ENCODE measurements at places on chromosomes 3 and 15.

- DNase-seq = no peak
These were observed 20.0 kb upstream of the C3orf22 start for GRCh38 chr3:126578702-126579101.

DNA sequence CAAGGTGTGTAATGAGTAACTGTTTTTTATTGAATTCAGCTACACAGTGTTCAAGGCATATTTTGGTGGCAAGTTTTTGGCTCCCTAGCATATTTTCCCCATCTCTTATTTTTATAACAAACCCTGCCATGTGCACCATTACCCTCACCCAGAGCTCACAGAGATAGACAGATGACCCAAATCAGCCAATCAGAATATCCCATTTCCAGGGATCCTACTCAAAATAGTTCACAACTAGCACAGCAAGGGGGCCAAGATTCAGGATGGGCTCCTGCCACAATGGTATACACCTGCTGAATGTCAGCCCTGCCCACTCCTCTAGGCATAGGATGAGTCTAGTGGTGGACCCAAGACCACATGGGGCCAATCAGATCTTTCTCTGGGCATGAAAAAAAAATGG, 78.8 kb upstream of the SETMAR start:
- DNase-seq = no peak

DNA sequence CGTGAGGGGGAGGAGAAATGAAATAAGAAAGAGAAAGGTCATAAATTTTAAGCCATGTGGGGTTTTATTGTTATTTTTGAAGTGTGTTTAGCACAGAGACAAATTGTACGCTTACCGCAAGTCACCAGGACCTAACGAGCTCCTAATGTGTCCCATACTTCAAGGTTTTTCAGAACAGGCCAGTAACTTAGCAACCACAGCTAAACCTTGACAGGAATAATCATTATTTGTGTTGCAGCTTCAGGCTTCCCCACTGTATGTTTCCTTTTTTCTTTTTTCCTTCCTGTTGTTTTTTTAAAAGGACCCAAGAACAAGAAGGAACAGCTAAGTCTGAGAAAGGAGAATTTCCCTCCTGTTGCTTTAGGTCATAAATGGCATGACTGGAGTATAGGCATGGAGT, 160.8 kb downstream of the TUSC7 start:
- DNase-seq = no peak

DNA sequence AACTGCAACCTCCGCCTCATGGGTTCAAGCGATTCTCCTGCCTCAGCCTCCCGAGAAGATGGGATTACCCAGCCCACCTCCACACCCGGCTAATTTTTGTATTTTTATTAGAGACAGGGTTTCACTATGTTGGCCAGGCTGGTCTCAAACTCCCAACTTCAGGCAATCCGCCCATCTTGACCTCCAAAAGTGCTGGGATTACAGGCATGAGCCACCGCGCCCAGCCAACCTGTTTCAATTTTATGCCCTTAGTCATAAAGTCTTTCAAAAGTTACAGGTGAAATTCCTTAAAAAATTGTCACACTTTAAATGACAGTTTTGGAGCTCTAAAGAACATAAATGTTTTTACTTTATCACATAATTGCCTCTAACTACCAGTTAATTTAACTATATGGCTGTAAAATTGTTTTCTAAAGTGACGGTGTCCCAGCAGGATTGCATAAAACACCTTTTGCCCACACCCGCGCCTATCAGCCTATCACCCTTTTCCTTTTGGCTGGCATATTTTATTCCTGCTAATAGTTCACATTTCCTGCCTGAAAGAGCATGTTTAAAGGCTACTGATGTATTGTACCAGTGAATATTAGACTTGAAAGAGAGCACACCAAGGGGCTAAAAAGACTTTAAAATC, 164.2 kb upstream of the SEMA6D start:
- no peak for DNase-seq

DNA sequence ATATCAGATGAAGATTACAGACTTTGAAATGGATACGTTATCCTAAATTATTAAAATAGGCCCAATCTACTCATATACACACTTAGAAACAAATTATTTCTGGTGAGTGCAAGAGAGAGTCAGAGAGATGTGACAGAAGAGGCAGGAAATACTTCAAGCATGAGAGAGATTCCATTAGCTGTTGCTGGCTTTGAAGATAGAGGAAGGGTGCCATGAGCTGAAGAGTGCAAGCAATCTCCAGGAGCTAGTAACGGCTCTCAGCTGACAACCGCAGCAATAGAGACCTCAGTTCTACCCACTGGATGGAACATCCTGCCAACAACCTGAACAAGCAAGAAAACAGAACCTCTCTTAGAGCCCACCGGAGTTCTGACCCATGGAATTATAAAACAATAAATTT, 270.7 kb upstream of the SLITRK3 start:
- DNase-seq = no peak

DNA sequence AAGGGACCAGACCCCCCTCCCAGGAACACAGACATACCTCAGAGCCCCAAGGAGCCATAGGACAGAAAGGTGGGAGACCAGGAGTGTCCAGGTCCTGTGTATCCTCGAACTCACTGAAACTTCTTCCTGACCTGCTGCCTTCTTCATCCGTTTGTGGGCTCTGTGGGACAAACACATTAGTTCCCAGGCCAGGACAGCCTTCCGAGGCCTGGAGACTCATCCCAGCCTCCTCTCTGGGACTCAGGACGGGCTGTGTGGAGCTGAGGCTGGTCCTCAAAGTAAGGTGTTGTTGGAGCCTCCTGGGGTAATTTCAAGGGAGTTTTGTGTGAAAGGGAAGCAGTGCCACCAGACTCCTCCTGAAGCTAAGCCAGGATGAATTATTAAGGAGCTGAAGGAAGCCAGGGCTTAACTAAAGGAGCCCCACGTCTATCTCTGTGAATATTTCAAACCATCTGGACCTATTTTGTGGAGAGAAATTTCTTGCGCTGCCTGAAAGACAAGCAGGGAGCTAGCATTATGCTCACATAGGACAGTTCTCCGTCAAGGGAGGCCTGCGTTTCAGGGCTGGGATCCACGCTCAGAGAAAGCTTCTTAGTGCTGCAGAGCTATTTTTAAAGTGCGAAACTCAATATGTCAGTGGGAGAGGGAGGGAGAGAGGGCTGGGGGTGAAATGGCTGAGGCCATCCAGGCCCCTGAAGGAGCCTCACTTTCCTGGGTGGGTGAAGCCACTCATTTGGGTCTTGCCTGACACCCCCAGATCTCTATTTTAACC, 29.8 kb upstream of the PLA2G4E start:
- DNase-seq = no peak

DNA sequence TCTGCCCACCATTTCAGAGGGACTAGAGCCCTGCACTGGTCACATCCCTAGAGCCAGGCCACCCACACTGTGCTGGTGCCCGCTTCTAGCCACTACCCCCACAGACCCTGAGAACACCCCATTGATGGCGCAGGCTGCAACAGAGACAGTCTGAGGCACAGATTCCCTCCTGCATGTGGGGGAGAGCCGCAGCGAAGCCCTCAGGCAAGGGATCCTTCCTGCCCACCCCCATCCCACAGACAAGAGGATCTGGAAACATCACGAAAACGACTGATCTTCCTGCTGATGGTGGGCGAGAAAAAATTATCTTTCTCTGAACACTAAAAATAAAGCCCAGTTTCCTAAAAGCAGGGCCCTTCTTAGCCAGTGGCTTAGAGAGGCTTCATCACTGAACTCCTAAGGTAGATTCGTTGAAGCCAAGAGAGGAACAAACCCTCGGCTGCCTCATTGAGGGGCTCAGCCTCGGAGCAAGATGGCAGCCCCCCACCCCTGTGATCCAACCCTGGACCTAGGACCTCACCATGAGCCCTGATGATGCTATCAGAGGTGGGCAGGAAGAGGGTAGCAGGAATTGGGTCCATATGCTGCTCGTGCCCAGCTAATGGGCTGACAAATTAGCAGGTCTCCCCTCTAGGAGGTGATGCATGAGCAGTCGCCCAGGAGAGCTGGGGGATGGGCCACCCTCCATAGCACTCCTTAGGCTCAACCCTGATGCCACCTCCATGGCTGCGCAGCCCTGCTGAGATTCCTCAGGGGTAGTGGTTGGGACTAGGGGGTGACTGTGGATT, 54.5 kb downstream of the CACNA2D2 start:
- DNase-seq = no peak

DNA sequence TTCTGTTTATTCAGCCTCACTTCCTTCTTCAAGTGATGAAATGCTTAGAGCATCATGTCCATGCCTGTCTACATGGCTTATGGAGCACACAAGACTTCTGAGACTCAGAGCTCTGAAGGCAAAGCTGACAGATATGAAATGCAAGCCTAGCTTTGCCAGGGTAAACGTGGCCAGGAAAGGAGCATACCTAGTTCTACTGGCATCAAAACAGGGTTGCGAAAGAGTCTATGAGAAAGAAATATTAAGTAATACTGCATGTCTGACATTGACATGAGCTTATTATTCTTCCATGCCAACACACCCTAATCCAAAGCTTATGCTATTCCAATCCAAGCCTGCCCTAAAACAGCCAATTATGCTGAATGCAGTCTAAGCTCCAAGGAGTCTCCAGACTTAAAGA, 391.5 kb downstream of the ERC2 start:
- DNase-seq = no peak

GRCh38 chr15:31503256-31503655, 176.6 kb downstream of the KLF13 start:
- DNase-seq = no peak

GRCh38 chr3:7632305-7632704, 771.4 kb downstream of the GRM7 start:
- no peak for DNase-seq

DNA sequence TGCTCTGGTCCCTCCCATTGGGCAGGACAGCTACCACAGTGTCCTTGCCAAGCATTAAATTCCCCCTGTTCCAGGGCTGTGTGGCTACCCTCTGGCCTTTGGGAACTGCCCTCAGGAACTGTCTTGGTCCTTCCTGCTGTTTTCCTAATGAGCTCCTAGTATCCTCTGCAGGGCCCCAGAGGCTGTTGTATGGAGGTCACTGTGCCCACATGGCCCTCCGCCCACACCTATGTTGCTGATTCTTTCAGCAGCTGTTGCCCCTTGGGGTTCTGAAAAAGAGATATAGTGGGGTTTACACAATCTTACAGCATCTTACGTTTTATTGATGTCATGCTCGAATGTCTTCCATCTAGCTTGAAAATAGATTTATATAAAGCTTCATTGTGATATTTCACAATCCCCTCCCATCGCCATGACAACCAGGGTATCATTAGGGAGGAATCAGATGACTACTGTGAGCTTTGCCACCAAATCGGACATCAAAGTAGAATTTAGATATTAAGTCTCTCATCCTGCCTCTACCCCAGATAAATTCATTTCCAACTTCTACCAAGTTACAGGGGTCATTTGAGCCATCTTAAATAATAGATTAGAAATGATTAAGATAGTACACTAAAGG, 97.1 kb upstream of the NR2E3 start:
- DNase-seq = no peak

GRCh38 chr3:148816427-148816826, 11.2 kb upstream of the CPB1 start:
- no peak for DNase-seq

GRCh38 chr3:175692256-175692655, 833.1 kb downstream of the NAALADL2 start:
- no peak for DNase-seq

GRCh38 chr3:8622873-8623691, 21.5 kb downstream of the SSUH2 start:
- no peak for DNase-seq

DNA sequence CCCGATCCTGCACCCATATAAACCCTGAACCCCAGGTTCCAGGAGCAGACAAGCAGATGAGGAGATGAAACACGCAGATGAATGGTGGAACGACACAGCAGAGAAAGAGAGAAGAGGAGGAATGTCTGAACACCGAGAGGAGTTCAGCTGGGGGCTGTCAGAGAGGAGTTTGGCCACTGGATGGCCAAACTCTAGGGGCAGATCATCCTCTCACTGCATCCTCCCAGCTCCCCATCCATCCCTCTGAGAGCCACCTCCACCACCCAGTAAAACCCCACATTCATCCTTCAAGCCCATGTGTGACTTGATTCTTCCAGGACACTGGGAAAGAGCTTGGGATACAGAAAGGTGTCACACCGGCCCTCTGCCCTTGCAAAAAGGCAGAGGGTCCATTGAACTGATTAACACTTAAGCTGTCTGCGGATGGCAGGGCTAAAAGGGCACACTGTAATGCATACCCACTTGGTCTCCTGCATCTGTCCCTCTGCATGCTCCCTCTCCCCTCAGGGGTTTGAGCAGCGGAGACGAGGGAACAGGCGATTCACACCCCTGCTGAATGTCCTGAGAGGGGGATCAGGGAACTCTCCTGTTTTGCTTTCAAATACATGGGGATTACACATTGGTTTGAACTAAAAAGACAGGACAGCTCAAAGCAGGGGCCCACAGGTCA, 53.8 kb downstream of the TMED3 start:
- no peak for DNase-seq

GRCh38 chr3:113329757-113330156, 111.5 kb downstream of the CFAP44 start:
- no peak for DNase-seq

- no peak for DNase-seq
These were observed 33.3 kb upstream of the TUBGCP5 start for GRCh38 chr15:23072633-23073032.

DNA sequence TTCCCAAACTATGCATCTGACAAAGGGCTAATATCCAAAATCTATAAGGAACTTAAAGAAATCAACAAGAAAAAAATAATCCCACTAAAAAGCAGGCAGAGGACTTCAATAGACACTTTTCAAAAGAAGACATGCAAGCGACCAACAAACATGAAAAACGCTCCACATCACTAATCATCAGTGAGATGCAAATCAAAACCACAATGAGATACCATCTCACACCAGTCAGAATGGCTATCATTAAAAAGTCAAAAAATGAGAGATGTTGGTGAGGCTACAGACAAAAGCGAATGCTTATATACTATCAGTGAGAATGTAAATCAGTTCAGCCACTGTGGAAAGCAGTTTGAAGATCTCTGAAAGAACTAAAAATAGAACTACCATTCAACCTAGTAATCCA, 20.2 kb downstream of the CFAP44 start:
- no peak for DNase-seq

DNA sequence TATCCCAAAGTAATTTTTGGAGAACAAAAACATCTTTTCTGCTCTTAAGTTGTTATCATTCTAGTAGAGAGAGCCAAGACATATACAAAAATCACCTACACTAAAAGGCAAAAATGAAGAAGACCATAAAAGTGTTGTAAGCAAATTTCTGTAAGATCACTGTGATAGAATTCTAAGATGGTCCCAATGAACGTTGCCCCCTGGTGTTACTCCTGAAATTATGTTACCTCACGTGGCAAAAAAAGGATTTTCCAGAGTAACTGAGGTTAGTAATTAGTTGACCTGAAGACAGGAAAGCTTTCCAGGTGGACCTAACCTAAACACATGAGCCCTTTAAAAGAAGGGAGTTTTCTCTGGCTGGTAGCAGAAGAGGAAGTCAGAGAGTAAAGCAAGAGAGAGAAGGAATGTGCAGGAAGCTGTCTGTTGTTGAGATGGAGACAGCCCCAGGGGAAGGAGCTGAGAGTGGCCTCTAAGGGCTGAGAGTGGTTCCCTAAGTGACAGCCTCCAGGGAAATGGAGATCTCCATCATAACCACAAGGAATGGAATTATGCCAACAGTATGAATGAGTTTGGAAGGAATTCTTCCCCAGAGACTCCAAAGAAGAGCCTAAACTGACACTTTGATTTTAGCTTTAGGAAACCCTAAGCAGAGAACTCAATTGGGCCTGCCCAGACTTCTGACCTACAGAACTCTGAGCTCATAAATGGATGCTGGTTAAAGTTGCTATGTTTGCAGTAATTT, 205.9 kb downstream of the CD47 start:
- no peak for DNase-seq
